ENCODE measurements at places on chromosomes 12 and 14.
A peak's percentile ranks its signal among the peaks of the same experiment; 100 is the strongest.

DNA sequence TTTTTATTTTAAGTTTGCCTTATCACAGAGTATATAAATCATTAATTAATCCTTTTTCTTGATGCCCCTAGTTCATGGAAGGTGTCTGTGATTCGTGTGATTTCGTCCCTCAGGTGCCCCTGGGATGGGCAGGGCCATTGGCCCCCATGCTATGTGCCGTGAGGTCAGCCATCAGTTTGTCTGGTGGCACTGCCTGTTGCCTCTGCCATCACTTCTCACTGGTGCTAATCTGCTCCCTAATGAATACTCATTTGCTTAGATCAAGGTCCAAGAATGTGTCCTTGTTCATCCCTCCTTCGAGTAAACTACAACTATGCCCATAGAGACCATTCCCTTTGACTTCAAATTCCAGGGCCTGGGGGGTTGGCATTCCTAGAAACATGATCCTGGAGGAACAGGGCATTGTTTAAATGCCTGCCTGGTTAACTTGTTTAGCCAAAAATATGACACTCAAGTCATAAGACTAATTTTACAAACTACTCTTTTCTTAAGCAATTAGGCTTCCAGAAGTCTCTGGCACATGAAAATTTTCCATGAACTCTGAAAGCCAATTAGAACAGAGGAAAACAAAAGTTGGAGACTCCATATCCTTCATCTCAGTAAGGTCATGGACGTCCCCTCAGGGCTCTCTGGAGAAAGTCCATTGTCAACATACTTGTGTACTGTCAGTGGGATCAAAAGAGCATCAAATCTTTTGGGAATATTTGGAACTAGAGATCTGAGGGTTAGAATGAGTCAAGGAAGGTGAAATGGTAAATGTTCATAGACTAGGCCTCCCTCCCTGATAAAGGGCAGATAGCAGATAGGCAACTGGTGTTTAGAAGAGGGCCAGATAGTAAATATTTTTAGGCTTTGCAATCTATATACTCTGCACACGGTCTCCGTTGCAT is 90.9 kb upstream of the PLXNC1 start:
- DNase-seq, result no peak

DNA sequence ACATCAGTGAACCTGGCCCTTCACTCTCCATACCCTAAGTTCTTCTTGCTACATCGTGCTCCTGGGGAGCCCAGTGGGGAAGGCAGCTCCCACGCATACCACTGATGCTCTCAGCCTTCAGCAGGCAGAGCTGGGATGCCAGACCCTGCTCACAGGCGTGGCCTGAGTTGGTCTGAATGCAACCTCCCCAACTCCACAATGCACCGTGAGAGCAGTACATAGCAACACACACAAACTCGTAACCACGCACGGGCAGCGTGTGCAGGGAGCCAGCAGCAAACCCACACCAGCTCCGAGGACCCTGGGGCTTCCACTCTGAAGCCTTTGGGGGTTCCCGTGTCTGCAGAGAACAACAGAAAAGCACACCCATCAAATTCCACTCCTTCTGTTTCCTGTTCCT is 37.3 kb downstream of the ANO2 start:
- DNase-seq, result no peak

DNA sequence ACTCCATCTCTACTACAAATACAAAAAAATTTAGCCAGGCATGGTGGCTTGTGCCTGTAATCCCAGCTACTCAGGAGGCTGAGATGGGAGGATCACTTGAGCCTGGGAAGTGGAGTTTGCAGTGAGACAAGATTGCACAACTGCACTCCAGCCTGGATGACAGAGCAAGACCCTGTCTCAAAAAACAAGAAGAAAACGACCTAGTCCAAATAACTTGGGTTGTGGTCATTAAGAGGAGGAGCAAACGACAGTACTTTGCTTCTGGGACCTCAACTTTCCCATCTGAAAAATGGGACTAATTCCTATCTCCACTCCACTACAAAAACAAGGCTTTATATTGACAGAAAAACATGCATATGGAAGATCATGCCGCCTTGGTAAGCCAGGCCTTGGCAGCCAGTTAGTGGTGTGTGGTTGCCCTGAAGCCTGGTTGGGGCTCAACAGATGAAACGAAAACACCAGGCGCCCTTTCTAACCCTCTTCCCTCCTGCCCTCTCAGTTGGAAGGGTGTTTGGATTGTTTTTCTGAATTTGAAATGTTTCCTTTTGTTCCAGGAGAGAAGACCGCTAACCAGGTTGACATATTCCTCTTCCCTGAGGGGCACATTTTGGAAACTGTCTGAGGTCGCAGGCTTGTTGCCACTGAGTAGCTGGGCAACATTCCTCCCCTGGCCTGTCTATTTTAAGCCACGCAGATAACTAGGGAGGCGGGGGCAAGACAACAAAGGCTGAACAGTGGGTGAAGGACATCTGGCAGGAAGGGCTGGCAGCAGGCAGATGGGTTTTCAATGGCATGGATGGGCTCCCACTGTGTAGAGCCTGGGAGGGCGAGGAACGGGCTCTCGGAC is 13.7 kb upstream of the VPS37B start:
- no peak for DNase-seq

DNA sequence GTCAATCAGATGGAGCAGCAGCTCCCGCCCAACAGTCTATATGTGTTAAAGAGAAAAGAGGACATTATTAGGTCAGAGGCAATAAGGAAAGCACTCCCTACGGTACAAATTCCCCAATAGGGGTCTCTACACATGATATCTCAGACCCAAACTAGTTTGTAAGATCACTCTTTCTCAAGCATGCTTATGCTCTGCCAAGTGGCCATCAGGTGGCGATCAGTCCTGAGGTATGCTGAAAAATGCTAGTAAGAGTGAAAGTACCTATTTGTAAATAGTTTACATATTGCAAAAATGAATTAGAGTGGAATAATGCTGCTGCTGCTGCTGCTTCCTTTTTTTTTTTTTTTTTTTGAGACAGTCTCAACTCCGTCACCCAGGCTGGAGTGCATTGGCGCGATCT is 61.0 kb downstream of the CPM start:
- peak; percentile 28 for DNase-seq

DNA sequence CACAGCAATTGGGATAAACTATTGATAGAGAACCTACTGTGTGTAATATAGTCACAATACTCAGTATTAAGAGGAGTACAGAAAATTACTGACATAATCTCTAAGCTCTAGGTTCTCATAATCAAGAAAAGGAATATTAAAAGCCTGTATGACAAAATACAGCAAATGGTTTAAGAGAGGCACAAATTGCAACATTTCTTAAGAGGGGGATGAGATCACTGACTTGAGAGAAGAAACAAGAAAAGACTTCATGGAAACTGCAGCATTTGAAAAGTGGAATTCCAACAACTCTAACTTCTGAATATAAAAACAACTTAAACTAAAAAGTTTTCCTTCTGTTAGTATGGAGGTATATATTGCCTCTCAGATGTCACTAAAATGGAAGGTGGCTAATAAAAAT is 89.7 kb downstream of the NUMB start:
- DNase-seq, result no peak

DNA sequence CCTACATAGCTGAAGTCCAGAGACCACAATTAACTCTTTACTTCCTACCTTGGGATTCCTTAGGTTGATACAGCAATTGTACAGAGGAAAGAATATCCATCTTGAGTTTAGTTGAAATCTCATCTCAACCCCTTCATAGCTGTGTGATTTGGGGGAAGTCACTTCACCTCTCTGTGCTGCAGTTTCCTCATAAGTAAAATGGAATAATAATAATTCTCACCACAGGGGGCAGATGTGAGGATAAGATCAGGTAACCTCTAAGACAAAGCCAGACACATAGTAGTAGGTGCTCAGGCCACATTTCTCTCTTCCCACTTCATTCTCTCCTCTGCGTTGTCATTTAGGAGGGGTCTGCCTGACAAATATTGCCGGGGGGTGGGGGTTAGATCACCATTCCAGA is 6.7 kb downstream of the FOXN4 start:
- peak; percentile 13 for DNase-seq

GRCh38 chr12:124096869-124097434 is 123.9 kb downstream of the ZNF664 start:
- no peak for DNase-seq

DNA sequence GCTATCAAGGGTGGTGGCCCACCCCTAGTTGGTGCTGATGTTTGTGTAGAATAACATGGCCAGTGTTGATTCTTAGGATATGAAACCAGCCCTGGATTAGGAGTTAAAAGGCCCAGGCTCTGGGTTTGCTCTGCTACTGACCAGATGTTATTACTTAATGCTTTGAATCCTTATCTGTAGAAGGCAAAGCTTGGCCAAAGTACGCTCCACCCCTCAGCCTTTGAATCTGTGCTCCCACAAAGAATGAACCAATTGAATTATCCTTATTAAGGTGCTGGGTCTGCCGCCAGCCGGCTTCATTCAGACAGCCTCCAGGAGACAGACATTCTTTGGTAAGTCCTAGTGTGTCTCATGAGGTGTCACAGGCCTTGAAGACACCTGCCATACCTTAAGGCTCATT is 41.8 kb downstream of the AKAP3 start:
- no peak for DNase-seq

DNA sequence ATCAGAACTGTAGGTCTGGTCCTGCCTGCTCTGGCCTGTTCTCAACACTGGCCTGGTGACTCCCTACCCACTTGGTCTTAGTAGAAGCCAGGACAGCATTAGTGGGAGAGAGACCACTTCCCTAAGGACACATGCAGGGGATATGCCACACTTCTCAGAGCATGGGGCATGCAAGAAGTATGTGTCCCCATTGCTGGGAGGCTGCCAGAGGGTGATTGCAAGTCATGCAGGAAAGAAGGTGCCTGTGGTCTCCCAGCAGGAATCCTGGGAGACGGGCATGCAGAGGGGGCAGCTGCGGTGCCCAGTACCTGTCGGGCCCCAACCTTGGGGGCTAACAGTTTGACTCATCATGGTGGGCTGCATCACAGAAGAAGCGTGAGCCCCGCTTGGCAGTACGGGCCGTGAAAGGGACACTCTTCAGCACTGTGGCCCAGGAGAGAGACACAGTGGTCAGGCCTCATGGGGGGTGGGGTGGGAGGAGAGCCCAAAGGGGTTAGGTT is 23.0 kb downstream of the PRPF40B start:
- DNase-seq, result no peak

DNA sequence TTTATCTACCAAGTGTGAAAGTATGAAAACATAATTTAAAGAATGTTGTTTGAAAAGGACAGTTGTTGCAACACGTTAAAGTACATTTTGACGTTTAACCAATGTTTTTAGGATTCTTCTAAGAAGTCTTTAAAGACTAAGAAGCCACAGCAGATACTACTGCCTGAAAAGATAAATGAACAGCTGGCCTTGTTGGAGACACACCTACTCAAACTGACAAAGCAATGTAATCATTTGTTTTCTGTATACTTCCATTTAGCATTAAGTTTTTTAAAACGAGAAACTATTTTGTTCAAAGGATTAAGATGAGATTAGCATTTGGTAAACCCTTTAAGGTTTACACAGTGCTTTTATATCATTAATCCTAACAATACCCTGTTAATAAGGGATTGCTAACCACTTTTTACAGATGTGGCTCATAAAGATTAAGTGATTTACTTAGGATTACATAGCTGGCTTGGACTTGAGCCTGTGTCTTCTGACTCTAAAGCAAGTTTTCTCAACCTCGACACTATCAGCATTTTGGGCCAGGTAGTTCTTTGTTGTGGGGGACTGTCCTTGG is 134.4 kb downstream of the CFAP54 start:
- DNase-seq, result no peak

DNA sequence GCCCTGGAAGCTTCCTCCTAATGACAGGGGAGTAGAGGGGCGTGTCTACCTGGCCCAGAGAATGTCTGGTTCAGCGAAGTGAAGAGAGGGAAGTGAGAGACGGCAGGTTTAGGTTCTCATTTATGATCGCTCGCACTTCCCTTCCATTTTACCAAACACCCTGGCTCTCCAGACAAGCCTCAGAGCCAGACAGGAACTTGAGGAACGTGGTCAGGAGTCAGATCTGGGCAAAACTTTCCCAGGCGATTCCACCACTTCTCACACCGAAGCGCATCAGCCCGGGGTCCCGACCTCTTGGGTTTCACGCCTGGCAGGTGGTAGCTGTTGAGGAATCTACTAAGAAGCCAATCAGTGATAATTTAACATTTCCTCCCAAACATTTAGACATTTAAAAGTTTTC is 21.3 kb downstream of the ACTN1 start:
- DNase-seq, result no peak
